Activated CD8-positive, alpha-beta memory T cell treated with anti-CD3 and anti-CD28 coated beads for 48 hours (primary cell): ENCODE measurements at places on chromosomes 1 and 21.

GRCh38 chr1:157993147-157993917, at the start of gene KIRREL1:
KIRREL1 (plus strand) TSS chr1:157993645; CDS start chr1:157993677, 32 bp downstream.
- DNase-seq: no peak

GRCh38 chr1:12059722-12060464, 3.2 kb upstream of the TNFRSF8 start:
- DNase-seq: no peak

GRCh38 chr1:201903135-201903534, 14.4 kb downstream of the SHISA4 start:
- no peak for DNase-seq

- DNase-seq: no peak
These were observed 1615.8 kb downstream of the PLA2G4A start for GRCh38 chr1:188444526-188444925.

DNA sequence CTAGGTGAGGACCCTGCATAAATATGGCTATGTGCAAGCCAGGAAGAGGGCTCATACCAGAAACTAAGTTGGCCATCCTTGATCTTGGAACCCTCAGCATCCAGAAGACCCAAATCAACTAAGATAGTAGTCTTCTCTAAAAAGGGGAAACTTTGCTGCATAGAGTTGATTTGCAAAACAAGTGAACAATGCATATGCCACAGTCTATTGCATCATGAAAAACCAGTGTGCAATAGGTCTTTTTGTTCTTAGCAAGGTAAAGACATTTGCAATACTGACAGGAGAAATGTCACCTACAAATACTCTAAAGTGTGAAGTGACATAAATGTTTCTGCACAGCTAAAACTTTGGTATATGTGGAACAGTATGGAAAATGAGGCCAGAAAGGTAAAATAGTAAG, 2.0 kb upstream of the IFI16 start:
- DNase-seq: no peak

- no peak for DNase-seq
These were observed 101.8 kb downstream of the NFIA start for GRCh38 chr1:61184040-61184713.

DNA sequence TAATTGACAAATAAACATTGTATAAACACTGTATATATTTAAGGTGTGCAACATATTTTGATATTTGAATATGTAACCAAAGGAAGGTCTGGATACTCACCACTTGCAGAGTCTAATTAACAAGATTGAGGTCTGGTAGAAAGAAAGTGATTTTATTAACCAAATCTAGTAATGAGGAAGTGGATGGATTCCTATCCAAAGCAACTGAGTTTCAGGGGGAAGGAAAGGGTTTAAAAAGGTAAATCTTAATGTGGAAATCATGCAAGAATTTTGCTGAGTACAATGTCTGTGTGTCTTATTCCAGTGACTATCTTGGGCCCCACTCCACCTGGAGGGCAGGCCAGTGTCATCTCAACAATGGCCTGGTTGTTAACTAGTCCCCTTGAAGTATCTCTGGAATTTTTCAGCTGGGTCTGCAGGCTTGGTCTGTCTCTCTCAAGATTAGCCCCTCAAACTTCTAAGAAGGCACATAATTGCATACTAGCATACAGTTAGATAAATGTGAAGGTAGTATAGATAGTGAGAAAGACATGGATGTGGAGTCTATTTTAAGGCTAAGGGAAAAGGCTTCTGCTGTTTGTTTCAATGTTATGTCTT, 262.7 kb upstream of the RGS18 start:
- no peak for DNase-seq

GRCh38 chr1:163914785-163915413, 593.1 kb downstream of the NUF2 start:
- no peak for DNase-seq

DNA sequence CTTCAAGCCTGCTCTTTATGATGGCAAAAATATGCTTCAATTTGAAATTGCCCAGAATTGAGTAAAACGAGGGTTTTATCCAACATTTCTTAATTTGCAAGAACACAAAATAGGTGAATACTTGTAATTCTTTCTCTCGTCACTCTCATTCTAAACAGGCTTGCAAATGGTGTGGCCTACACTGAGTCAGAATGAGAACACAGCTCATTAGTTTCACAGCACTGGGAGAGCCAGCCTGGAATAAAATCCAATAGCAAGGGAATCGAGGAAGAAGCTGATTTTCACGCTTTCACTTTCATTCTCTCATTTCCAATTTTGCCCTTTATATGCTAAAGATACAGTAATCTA, 537.5 kb downstream of the LTN1 start:
- no peak for DNase-seq
